ENCODE measurements at places on chromosomes 13 and 19. TPM values are rescaled to one million over a fixed set of nuclear protein-coding genes. Genes with fewer than 3 reads are reported as not detected.

- no peak for DNase-seq
- no peaks in the 10 kb centered on the region for H3K4me1 ChIP-seq
- H3K27me3 ChIP-seq = no peaks in the 10 kb centered on the region
- H3K4me3 ChIP-seq = no peak overlapping the region
- H3K36me3 ChIP-seq = no peaks in the 10 kb centered on the region
- H3K27ac ChIP-seq = no peak overlapping the region
Observed at GRCh38 chr13:19836472-19836871, 27.0 kb downstream of the ZMYM5 start.

DNA sequence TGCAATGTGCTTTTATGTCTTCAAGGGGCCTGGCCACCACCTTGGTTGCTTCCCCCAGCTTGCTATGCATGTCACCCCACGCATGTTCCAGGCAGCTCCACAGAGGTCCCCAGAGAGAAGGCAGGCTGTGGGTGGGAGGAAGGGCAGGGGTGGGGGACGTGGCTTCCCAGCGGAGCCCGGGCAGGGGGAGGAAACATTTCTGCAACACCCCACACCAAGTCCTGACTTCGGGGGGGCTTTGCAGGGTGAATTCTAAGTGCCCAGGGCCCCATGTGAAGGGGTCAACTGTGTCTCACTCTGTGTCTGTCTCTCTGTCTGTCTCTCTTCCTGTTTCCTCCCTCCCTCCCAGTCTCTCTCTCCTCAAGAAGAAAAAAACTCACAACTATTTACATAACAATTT, 39.6 kb downstream of the LTBP4 start:
- no peak overlapping the region for H3K27ac ChIP-seq
- no peaks in the 10 kb centered on the region for H3K36me3 ChIP-seq
- H3K27me3 ChIP-seq = no peaks in the 10 kb centered on the region
- H3K4me1 ChIP-seq = no peaks in the 10 kb centered on the region
- no peak for DNase-seq

DNA sequence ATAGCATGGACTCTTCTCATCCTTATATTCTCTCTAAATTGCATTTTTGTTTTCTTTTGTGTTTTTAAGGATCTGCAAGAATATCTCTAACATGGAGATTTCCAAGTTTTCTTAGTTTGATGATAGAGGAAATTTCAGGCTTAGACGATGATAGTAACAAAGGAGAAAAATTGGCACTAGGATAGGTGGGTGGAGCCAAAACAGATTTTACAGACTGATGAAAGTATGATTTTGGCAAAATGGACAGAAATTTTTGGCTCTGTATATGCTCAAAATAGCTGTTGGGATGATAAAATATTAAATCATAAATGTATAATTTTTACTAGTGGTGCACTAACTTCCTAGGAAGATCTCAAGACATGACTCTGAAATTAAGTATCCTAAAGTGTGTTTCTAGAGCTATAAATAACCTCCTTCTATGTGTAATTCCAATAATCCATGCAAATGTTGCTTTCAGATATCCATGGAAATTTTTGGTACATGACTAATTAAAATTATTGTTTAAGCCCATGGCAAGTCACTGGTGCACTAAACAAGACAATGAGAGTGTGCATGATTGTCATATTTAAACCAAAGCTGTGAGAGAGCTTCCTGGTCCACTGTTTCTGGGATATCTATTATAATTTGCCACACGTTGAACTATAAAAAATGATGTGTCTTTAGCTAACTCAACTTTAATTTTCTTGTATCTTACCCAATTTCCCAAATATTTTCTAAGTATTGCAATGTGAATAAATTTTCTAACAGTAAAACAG, 55.8 kb upstream of the NBEA start:
- no peaks in the 10 kb centered on the region for H3K4me1 ChIP-seq
- no peak overlapping the region for H3K4me3 ChIP-seq
- no peaks in the 10 kb centered on the region for H3K36me3 ChIP-seq
- DNase-seq = no peak
- H3K27me3 ChIP-seq = no peaks in the 10 kb centered on the region
- H3K27ac ChIP-seq = no peak overlapping the region

IFT88 gene
- 6.9 TPM for total RNA-seq

DNA sequence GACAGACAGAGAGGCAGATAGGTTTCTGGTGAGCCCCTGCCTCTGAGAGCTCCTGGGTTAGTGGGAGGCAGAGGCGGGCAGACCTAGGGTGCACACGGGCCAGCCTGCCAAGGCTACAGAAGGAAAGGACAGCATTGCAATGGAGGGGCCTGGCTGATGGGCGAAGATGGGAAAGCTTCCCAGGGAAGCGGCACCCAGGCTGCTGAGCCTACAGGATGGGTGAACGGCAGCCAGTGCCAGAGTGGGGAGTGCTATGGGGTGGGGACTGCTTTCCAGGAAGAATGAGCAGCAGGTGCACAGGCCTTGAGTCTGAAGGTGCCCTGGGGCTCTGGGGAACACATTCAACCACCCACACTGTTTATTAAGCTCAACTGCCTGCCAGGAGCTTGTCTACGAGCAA, 702 bp upstream of the MAG start:
- no peak overlapping the region for H3K4me3 ChIP-seq
- DNase-seq = no peak
- H3K36me3 ChIP-seq = no peaks in the 10 kb centered on the region
- no peaks in the 10 kb centered on the region for H3K27me3 ChIP-seq

DAND5 gene
- 0.12 TPM for total RNA-seq
